Omental fat pad (tissue), 4 donors: ENCODE measurements at places on chromosomes 5 and 9.

GRCh38 chr9:97349400-97349799, 41.9 kb downstream of the CCDC180 start:
- no peak for DNase-seq

GRCh38 chr5:2455878-2456277, 295.6 kb downstream of the IRX2 start:
- DNase-seq = no peak

GRCh38 chr9:99026271-99026955, 78.5 kb upstream of the TGFBR1 start:
- no peak for DNase-seq

DNA sequence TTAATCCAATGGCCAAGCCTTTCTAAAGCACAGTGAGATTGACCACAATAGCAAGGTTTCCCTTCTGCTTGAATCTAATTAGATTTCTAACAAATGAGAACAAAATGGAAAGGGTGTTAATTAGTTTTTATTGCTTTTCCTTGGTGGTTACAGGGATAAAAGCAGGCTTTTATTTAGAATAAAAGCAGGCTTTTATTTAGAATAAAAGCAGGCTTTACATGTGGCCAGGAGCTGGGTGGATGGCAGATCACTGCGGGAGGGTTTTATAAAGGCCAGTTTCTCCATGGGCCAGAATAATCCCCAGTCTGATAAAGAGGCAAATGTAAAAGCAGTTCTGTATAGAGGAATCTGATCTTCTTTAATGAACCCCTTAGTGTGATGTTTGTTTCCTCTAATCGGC, 470.2 kb downstream of the TMEM232 start:
- DNase-seq = no peak

DNA sequence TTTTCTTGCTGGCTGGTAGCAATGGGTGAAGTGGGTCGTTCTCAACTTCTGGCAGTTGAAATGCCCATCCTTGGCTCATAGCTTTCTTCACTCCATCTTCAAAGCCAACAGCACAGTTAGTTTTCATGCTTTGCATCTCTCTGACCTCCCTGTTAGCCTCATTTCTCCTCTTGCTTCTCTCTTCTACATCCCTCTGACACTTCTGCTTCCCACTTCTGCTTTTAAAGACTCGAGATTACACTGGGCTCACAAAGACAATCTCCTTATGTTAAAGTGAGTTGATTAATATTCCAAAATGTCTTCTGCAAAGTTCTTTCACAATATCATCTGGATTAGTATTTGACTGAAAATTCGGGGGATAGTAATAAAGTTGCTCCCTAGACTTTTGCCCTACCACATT, 684.8 kb upstream of the CCNG1 start:
- no peak for DNase-seq

- DNase-seq = no peak
Observed at GRCh38 chr9:71608021-71608420, 160.3 kb downstream of the CEMIP2 start.

DNA sequence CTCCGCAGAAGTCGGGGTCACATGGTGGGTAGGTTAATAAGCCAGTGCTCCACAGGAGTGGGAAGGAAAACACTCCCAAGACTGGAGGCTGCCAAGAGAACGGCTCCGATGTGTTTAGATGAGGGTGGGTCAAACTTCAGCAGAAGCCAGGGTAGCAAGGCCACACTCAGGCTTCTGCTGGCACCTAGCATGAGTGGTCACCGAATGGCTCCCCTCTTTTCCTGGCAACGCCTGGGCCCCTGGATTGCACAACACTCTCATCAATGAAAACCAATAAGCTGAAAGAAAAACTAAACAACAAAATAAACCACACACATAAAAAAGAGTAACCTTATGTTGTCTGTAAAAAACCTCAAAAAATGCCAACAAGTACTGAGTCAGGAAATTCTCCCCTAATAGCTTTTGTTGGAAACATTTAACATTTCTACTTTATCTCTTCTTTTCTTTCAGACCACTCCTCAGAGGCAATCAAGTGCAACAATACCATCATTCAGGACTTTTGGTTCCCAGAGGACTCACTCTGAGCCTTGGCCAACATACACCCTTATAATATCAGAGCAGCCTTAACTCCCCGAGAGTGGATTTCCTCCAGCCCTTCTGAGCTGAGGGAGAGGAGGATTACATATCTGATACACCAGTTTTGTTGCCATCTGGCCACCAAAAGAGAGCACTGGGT, 279.9 kb downstream of the ENC1 start:
- no peak for DNase-seq

GRCh38 chr5:68376935-68377334, 161.4 kb downstream of the PIK3R1 start:
- DNase-seq = no peak

GRCh38 chr5:72140711-72141110, 33.4 kb downstream of the MAP1B start:
- DNase-seq = no peak

- no peak for DNase-seq
Observed at GRCh38 chr5:106363578-106363977, 1307.2 kb downstream of the EFNA5 start.

- DNase-seq = no peak
Observed at GRCh38 chr5:68087866-68088265, 127.7 kb upstream of the PIK3R1 start.

GRCh38 chr9:85421641-85422040, 320.1 kb downstream of the AGTPBP1 start:
- DNase-seq = no peak

DNA sequence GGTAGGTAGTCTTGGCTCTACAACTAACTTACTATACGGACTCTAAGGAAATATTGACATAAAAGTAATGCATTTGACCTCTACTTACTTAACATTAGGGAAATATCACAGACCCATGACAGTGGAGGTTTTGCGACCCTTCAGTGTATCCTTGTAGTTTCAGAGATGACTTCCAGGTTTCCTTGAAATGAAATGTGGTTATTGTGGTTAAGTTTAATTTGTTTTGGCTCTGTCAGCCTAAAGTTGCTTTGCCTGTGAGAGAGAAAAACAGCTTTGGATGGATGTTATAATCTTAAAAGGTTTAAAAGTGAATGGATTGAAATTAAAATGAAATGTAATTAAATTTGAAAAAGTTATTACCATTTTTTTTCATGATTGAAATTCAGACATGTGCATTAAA, 42.9 kb downstream of the LRRTM2 start:
- DNase-seq = no peak

DNA sequence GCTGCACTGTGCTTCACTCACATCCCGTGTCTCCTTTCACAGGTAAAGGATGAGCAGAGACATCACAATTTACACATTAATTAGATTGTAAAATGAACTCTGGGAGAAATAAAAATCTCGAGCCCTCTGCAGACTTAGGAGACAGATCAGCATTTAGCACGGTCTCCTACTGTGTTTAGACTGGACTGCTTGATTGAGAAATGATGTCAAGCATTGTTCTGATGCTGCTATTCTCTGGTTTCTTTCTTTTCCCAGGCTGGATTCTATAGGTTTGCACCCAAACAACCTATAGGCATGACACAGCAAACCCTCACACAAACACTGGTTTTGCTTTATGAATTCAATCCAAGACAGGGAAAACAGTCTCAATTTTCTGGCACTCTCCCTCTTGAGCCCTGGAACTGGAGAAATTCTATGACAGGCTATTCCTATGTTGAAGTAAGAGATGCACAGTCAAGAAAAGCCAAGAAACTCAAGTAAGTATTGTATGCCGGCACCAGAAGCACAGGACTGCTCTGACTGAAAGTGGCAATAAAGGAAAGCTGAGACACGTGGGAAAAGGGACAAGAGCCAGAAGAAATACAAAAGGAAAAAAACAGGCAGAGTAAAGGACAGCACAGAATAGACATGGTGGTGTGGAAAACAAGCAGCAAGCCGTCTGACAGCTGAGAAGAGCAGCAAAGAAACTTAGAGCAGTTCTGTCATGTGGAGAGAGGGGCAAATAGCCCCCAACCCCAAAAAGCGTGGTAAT, 24.8 kb upstream of the ERAP2 start:
- DNase-seq = no peak

DNA sequence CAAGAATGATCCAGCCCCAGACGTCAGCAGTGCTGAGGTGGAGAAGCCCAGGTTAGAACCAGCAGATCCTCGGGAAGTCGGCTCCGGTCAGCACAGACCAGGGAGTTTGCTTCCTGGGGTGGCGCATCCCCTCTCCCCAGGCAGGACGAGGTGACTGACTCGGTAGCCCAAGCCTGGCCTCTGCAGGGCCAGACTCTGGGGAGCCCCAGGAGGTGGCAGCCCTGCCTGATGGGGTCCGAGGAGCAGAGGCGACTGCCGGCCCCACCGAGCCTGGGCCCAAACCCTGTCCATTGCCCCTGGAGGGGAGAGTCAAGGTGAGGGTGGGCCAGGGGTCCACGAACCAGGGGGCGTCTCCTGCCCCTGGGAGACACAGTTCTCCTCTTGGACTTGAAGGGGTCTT, 52.9 kb upstream of the SARDH start:
- no peak for DNase-seq

GRCh38 chr5:163384669-163385068, 52.7 kb upstream of the CCNG1 start:
- no peak for DNase-seq

DNA sequence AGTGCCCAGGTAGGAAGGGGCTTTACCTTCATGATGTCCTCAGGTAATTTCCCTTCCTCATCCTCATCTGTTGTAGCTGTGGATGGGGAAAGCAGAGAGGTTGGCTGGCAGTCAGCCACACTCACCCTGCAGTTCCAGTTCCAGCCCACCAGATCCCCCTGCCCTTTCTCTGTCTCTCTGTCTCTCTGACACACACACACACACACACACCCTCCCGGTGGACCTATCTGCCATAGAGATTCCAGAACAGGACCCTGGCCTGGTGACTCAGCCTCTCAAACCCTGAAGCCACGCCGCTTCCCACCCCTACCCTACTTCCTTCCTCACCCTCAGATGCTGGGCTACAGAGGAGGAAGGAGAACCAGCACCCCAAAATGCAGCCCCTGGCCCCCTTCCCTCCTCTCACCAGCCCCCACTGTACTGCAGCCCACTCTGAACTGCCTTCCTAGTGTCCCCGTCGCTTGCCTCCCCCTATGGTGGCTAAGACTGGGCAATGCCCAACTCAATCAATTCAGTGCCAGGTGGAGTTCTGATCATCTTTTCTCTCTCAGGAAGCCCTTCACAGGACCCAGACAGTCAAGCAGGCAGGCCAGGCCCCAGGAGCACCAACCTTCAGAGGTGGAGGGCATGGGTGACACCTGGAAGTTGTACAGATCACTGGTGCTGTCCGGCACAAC, 4.8 kb downstream of the IRF1 start:
- DNase-seq = peak; percentile 20

GRCh38 chr5:74685979-74686631, 1.1 kb downstream of the HEXB start:
- no peak for DNase-seq

GRCh38 chr5:168587987-168588386, 8.8 kb upstream of the PANK3 start:
- no peak for DNase-seq

DNA sequence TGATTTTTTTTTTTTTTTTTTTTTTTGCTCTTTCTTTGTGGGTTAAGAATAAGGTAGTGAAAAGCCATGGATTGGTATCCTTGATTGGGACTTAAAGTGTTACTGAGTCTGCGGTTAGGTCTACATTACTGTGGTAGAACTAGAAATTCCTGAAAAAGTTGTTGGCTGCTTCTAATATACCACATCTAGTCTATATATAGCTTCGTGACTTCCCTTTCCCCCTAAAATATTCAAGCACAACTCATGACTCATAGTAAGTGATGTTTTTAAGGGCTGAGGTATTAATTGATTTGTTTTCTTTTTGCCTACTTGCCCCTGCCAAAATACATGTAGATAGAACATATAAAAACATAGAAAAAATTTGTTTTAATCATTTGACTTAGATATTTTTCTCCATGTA, 247.6 kb downstream of the TMEM232 start:
- DNase-seq = no peak

- no peak for DNase-seq
Observed at GRCh38 chr9:12681620-12682019, 11.6 kb upstream of the TYRP1 start.

- DNase-seq = no peak
Observed at GRCh38 chr5:88976914-88977313, 93.9 kb upstream of the MEF2C start.
